ENCODE measurements at places on chromosomes 1 and 21. TPM values are rescaled to one million over a fixed set of nuclear protein-coding genes. Genes with fewer than 3 reads are reported as not detected.

Gene DISP1
- 5.9 TPM for total RNA-seq

Gene PTPN22
- total RNA-seq = 0.94 TPM

Gene SLC37A1
- 6.7 TPM for total RNA-seq

Gene AADACL3
- not detected for total RNA-seq

Gene ACKR1
- 5.6 TPM for total RNA-seq

Gene COL11A1
- 18.0 TPM for total RNA-seq

Gene CCDC24
- total RNA-seq = 7.4 TPM

Gene CRP
- total RNA-seq = not detected

Gene UBXN11
- total RNA-seq = 31.0 TPM

Gene PBX1
- total RNA-seq = 199 TPM

- DNase-seq = no peak
These were observed 43.0 kb upstream of the RXRG start for GRCh38 chr1:165487921-165488320.

- peak; percentile 72 for DNase-seq
These were observed 458 bp downstream of the CRABP2 start for GRCh38 chr1:156704930-156705320.

DNA sequence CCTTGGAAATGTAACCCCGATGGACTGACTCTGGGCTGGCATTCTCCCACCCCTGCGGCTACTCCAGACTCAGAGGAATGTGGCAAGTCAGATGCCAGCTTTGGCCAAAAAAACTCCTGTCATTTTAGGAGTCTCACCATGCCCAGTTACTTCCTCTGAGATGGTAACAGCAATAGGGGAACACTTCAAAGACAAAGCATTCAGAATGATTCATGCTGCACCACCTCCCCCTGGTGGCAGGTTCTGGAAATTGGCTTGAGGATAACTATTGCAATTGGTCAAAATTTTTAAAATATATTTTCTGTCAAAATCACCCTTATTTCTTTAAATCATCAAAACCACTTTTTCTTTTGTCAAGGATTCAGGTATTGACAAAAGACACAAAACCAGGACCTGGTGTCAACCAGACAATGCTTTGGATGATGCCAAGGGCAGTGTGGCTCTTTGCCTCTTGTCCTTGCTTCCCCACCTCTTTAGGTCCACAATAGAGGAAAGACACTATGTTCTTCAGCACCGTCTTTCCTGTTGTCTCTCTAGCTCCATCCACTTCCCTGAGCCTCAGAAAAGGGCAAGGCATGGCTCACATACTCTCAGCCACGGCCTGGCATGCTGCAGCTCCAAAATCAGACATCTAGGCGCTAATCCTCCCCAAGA is 9.9 kb upstream of the CDCA8 start:
- DNase-seq = peak; percentile 76

DNA sequence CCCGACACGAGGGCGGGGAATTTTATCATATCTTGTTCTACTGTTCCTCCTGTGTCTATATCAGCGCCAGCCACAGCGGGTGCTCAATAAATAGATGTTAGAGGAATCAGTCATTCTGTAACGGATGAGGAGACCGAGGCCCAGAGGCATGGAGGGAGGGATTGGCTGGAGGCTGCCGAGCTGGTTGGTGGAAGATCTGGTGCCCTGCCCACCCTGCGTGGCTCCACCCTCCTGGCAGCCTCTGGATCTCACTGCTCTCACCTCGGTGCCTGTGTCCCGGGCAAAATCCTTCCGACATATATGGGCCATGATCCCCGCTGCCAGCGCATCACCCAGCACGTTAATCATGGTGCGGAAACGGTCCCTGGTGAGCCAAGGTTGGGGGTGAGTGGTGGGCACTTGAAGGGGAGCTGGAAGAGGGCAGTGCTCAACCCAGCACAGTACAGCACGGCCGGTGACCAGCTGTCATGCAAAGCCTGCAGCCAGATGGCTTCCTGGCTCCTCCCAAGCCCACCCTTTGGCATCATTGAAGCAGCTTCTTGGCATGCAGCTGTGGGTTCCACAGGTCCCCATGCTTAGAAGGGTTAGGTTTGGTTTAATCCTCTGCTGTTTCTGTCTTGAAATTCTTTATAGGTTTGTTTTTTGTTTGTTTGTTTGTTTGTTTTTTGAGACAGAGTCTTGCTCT is 26.7 kb downstream of the PODN start:
- DNase-seq = no peak

DNA sequence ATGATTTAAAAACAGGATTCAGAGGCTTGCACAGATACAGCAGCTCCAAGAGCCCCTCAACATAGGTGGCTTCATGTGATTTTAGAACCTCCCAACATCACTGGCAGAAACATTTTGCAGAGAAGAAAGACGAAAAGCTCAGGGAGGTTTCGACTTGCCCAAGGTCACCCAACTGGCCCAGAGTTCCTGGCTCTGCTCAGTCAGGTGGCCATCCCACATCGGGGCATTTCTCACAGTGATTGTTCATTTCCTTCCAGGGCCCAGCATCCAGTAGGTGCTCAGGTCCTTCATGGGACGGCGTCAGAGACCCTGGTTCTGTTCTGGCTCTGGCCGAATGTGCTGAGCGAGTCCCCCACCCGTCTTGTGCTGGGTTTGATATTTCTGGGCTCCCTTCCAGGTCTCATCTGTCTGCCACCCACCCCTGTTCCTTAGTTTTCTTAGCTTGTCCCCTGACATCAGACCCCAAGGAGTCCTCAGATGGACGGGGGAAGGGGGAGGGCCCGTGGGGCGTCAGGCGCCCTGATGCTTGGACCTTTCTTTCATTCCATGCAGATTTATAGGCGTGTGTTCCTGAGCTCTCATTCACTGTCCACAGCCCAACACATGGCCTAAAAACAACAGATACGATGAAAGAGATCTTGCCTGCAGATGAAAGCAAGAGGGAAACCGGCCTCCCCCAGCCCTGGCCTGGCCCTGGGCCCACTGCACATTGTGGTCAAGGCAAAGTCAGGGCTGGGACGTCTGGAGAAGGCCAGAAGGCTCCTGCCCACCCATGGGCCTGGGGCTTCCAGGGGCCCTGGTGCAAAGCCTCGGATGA is 123.1 kb upstream of the ZBTB40 start:
- DNase-seq = no peak

DNA sequence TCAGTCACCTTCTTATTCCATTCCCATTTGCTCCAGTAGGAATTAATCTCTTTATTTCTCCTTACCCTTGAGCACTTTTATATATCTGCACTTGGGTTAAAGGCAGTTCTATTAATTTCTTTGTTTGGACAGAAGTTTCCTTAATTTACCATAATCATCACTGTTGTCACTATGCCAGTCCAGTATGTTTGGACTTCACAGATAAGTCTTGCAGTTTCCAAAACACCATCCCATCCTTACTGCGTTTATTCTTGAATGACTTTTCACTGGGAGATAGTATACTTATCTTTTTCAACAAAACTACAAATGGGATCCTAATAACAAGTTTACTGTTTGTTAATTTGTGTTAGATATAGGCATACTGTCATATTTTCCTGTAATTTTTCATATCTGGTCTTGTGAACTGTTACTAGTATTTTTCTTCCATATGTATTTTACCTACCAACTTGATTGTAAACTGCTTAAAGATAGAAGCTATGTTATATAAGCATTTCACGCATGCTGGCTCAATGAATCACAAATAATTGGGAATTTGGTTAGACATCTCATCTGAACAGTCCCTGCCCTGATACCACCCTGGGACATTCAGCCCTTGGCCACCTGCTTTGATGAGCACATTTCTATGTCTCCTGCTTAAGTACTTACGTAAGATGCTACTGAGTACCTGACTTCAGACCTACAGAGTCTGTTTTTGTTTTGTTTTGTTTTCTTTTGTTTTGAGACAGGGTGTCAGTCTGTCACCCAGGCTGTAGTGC is 78.2 kb downstream of the OLFML2B start:
- DNase-seq = no peak

GRCh38 chr21:43782431-43783097 is 6.5 kb upstream of the CSTB start:
- DNase-seq = no peak

- DNase-seq = no peak
These were observed 42.0 kb downstream of the TM2D1 start for GRCh38 chr1:61682891-61683290.

DNA sequence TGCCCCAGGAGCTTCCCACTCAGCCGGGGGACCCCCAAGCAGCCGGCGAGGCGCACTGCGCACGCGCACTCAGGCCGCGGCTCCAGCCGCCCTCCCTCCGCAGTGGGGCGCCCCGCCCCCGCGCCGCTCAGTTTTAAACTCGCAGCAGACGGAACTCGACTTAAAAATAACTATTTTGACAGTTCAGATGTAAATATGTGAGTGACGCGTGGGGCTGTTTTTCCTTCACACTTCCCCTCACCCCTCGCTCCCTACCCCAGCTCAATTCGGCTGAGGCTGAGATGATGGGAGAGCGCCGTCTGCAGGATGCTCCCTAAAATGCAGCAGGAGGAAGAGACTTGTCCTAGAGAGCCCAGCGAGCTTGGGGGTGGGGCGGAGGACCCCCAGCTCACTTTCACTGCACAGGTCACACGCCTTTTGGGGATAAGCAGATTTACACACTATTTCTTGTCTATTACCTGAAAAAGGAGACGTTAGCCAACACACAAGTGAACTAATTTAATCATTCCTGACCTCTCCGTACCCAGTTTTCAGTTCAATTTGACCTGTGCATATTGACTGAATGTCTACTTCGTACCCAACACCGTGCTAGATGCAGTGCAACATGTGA is 8.9 kb upstream of the LEMD1 start:
- DNase-seq = peak; percentile 78

- no peak for DNase-seq
These were observed 19.0 kb downstream of the YTHDF2 start for GRCh38 chr1:28755701-28756100.

DNA sequence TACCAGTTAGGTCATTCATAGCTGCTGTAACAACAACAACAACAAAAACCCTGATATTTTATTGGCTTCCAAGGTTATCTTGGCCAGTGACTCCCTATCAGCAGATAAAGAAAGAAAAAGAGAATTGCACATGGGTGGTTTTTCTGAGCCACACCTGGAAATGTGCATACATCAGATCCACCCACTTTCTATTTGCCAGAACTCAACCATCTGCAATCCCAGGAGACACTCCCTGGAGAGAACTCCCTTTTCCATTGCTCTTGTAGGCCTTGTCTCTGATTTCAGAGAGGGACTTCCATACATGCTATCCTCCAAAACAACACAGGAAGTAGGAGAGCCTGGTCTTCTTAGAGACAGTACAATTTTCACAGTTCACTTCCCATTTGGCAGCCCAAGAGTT is 74.9 kb upstream of the ZC3H11B start:
- no peak for DNase-seq

- DNase-seq = no peak
These were observed 122.6 kb upstream of the C1orf174 start for GRCh38 chr1:4022715-4023114.

DNA sequence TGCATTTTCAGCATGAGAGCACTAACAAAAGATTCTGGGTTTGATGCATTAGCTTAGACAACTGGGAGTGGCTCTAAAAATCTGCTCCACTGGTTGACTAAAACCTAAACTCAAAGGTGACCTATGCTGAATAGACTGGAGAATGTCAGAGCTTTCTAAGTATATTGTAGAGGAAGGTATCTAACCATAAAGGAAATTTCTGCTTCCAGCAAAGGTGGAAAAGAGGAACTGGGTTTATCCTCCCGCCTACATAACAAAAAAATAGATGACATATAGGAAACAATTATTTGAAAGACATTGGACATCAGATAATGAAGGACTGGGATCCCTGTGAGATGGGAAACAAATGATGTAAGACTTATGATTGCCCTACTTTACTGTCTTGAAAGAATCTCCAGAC is 35.8 kb upstream of the CR2 start:
- DNase-seq = no peak

- no peak for DNase-seq
These were observed 685 bp upstream of the SYT6 start for GRCh38 chr1:114154146-114154962.

- no peak for DNase-seq
These were observed 96.4 kb downstream of the C1orf21 start for GRCh38 chr1:184483101-184483683.

- DNase-seq = no peak
These were observed 29.6 kb upstream of the SFPQ start for GRCh38 chr1:35222322-35223083.

- DNase-seq = no peak
These were observed 380.5 kb upstream of the CAMK1G start for GRCh38 chr1:209202830-209203532.

DNA sequence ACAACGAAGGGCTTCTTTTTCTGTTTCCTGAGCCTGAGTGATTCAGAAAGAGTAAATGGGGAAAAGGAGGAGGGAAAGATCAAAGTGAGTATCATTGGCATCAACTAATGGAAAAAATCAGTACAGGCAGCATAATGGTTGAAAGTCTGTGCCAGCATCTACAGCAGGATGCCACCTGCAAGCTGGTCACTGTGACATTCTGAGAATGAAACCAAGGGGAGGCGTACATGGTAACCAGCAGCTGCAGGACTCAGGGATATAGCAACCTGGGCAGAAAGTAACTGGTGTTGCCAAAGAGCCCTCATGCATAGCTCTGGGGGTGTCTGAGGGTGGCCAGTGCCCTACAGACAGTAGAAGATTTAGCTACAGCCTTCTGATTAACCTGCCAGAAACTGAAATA is 305.9 kb downstream of the BRINP2 start:
- DNase-seq = no peak

Data from ovary (tissue), 10 donors.